ENCODE measurements at places on chromosomes 7 and 10. TPM values are rescaled to one million over a fixed set of nuclear protein-coding genes. Genes with fewer than 3 reads are reported as not detected.

Gene NYAP1
- 21.1 TPM for total RNA-seq

Gene METTL27
- total RNA-seq, result 0.29 TPM

Gene DPP6
- 0.20 TPM for total RNA-seq

Gene ABCA13
- total RNA-seq, result 0.32 TPM

Gene TCERG1L
- total RNA-seq, result 1.6 TPM

Gene DIP2C
- total RNA-seq, result 20.7 TPM

Gene GHRHR
- not detected for total RNA-seq

Gene TMEM270
- not detected for total RNA-seq

Gene TCF7L2
- total RNA-seq, result 5.0 TPM

Gene MMP21
- not detected for total RNA-seq

Gene MGAM2
- total RNA-seq, result 0.63 TPM

Gene FXYD4
- total RNA-seq, result not detected

Gene TCAF1
- 23.8 TPM for total RNA-seq

Gene CPVL
- total RNA-seq, result 11.9 TPM

Gene NPSR1
- total RNA-seq, result not detected

Gene SMO
- 29.6 TPM for total RNA-seq

Gene MOGAT3
- total RNA-seq, result not detected

Gene AQP1
- 0.51 TPM for total RNA-seq

Gene OR2A7
- 0.79 TPM for total RNA-seq

Gene PNLIPRP1
- not detected for total RNA-seq

Gene SPDYE16
- not detected for total RNA-seq

Gene CALY
- total RNA-seq, result 14.9 TPM

Gene ELN
- total RNA-seq, result 8.6 TPM

Gene OR2A1
- 0.66 TPM for total RNA-seq

Gene CFTR
- not detected for total RNA-seq

Gene TUBB8
- total RNA-seq, result 0.56 TPM

Gene FKBP6
- total RNA-seq, result 0.89 TPM

Gene PPP1R9A
- total RNA-seq, result 13.3 TPM

Gene ADAMTS14
- total RNA-seq, result 0.19 TPM

Gene MICALL2
- total RNA-seq, result 8.4 TPM

Gene MACROH2A2
- 82.1 TPM for total RNA-seq

Gene C10orf88
- total RNA-seq, result 12.8 TPM

Gene SCIN
- 72.3 TPM for total RNA-seq

Gene SYCE1
- 1.8 TPM for total RNA-seq

Gene SHOC2
- 56.0 TPM for total RNA-seq

Gene RGR
- total RNA-seq, result 0.36 TPM

Gene FBXO24
- 1.3 TPM for total RNA-seq
